GM13976 (cell line): ENCODE measurements at places on chromosomes 11 and 22.

DNA sequence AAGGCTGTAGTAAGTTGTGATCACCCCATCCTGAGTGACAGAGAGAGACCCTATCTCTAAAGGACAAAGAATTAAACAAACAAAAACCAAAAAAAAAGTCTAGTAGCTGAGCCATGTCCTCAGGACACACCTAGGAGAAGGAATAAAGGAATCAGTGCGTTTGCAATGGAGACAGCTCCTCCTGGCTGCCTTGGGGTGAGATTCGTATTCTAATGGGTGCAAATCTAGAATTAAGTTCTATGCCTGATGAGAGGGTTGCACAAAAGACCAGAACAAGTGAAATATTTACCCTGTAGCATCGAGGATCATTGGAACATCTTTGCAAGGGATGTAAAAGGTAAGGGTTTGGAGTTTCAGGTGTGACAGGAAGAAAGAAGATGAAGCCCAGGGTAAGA lies 70.3 kb upstream of the BMAL1 start:
- no peak for DNase-seq

- no peak for DNase-seq
Observed at GRCh38 chr11:96154802-96155520, 188.0 kb downstream of the MAML2 start.

- no peak for DNase-seq
Observed at GRCh38 chr11:104148706-104149105, 15.2 kb downstream of the PDGFD start.

DNA sequence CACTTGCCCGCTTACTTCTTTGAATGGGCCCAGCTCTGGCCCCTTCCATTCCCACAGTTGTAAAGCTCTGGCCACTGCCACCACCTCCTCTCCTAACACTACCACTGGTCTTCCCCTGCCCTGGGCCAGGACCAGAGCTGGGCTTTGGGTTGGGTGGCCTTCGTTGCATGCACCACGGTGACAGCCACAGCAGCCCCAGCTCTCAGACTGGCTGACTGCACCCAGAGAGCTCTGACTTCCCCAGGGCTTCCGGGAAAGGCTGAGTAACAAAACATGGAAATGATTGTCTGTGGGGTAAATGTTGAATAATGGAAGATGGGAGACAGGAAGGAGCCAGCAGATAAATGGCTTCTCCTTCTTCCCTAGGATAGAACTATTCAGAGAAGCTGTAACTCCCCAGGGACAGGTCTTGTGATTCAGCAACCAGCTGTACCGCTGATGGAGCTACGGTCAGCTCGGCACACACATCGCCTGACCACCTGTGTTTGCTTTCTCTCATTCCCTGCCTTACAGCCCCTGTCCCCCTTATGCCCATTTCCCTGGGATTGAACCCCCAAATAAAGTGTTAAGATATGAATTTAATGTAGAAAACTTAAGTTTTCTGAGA lies 27.6 kb downstream of the SCN4B start:
- no peak for DNase-seq

DNA sequence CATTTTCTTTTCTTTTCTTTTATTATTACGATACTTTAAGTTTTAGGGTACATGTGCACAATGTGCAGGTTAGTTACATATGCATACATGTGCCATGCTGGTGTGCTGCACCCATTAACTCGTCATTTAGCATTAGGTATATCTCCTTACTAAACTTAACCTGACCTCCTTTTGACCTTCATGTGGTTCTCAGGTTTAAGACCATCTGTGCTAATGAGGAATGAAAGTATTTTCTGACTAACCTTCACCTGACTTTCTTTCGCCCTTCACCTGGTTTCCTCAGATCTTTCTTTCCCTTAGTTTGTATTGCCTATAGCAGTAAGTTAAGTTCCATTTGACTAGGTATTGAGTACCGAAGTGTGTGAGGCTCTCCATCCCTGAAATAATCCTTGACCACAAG lies 6.5 kb downstream of the EXPH5 start:
- DNase-seq = no peak

DNA sequence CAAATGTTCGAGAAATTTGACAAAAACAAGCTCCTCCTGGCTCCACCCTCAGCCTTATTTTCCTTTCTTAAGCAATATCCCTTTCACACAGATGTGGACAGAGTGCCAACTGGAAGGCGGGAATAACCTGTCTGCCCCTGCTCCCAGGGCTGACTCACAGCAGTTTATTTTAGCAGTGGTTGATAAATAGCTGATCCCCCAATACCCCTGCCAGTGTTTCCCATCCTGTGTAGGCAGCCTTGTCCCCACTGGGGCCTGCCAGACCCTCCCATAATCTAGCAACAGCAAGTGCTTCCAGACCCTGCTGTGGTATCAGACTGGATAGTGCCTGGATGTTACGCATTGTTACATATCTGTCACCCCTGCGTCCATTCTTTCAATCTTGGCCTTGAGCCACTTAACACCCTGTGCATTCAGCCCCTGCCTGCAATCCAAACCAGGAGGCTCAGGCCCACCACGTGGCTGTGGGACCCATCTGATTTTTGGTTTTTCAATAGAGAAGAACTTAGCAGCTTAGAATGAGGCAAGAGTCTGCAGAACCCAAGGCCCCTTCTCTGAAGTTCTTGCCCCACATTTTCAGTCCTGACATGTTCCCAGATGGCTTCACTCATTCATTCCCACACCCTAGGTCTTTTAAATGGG lies 53.7 kb downstream of the PARVA start:
- no peak for DNase-seq

DNA sequence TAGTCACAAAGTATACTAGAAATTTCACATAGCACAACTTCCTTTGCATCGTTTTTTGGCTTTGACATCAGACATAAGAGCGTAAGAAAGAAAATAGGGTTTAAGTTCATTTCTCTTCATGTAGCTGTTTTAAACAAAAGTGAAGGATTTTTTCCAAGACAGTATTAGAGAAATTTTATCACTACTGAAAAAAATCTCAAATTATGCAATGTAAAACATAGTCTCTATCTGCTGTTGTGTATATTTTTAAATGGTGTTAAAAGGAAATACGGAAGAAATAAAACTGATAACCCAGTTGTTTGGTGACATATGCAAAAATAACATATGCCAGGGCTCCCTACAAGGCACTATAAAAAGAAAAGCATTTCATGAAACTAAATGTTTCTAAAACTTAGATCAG lies 1449.4 kb downstream of the LRRC4C start:
- no peak for DNase-seq

DNA sequence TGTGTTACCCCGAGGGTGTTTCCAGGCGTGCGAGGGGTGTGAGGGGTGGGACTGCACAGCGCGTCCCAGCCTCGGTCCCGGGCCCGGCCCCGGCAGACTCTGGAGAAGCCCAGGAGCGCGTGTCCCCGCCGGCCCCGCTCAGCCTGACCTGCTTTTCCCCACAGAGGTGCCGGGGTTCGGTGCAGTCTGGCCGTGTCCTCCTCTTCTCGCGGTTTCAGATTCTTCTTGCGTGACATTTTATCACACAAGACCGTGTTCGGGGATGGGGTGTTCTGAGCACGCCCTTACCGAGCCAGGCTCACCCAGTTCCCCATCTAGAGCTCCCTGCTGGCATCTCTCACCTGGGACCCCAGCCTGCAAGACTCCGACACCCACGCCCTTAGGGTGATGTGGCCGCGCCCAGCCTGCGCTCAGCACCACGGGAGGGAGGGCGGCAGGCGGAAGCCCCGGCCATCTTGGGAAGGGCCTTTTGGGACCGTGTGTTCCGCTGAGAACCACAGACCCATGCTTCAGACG lies 775.6 kb downstream of the BRD1 start:
- no peak for DNase-seq

- no peak for DNase-seq
Observed at GRCh38 chr11:126104420-126104819, 41.8 kb upstream of the CDON start.

- DNase-seq = no peak
Observed at GRCh38 chr11:73235236-73235786, 17.2 kb downstream of the P2RY2 start.
